ENCODE measurements at places on chromosomes 6 and 20.

- DNase-seq: no peak
These were observed 26.6 kb downstream of the NOL4L start for GRCh38 chr20:32558526-32558925.

DNA sequence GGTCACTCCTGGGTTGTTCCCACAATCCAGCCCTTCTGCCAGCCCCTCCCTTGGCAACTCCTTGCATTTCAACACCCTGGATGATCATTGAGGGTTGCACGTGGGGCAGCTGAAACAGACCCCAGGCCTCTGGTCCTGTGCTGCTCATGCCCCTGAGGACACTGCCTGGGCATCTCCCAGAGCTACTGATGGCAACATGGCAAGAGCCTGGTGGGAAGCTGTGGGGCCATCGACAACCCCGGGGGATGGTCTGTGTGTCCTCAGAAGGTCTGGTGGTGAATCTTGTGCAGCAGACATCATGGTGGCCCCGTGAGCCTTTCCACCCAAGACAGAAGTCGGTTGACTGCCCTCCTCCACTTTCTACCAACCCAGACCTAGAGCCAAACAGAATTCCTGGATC lies 4.9 kb upstream of the ANGPT4 start:
- no peak for DNase-seq

- DNase-seq: no peak
These were observed 18.3 kb downstream of the KIF6 start for GRCh38 chr6:39706819-39707335.

DNA sequence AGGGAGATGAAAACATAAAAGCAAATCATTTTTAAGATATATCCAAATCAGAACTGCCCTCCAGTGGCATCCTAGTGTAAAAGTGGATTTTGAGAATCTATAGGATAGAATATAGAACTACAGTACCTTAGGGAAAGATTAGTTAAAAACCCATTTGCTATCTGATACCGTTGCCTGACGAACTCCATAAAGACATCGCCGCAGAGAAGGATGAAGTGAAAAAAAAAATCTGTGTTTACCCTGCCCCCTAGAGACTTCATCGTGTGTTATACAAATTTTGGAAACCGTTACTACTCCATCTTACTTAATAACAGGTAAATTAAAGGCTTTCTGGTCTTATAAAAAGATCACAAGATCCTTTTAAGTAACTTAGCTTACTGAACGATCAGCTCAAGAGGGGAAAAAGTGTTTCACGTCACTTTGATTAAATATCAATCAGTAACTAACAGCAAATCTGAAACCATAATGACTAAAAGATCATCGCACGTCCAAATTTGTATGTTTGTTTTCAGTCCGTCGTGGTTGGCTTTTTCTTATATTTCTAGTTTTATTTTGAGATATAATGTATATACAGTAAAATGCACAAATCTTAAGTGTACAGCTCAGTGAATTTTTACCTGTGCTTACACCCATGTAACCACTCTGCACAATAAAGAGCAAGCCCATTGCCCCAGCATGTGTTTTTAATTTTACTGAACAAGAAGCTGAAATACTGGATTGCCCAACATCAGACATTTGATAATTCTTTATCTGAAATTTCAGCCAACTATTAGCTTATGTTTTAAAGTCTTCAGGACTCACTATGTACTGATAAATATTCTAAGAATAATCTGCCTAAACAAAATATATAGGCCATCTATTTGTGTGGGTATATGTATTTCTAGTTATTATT lies 881 bp upstream of the MCM3 start:
- DNase-seq: no peak

DNA sequence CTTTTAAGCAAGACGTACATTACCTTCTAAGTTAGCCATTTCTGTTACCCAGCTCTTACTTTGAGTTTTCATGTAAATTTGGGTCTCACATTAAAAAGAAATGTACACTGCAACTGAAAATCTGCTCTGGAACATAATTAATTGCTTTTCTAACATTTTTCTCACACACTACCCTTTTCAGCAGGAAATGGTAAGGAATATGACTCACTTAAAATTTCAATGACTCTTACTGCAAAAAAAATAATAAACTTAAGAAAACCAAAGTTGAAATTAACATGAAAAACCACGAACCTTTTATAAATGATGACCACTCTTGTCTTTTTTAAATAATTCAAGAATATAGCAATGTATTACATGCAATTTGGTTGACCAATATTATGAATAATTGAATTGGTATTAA lies 1.3 kb downstream of the CGA start:
- no peak for DNase-seq
